Breast epithelium (tissue), 4 donors: ENCODE measurements at places on chromosomes 4 and X. TPM values are rescaled to one million over a fixed set of nuclear protein-coding genes. Genes with fewer than 3 reads are reported as not detected.

DNA sequence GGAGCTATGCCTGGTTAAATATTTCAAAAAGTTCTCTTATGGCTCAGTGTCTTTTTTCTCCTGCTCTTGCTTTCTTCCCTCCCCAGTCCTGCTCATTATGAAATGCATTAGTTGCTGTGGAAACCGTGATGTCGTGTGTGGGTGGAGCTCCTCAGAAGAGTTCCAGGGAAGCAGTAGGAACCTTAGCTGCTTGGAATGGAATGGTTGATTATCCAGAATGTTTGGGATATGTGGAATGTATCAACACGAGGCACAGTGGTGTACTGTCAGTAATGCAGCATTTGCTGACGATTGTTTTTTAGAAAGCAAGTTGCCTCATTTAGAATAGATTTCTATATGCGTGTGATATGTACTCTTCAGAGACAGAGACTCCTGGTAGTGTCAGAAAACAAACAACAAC is 333.2 kb downstream of the ARHGAP10 start:
- no peaks in the 10 kb centered on the region for H3K36me3 ChIP-seq
- H3K27ac ChIP-seq, result no peak overlapping the region
- no peak overlapping the region for H3K4me3 ChIP-seq
- no peak for DNase-seq
- no peaks in the 10 kb centered on the region for H3K4me1 ChIP-seq
- no peaks in the 10 kb centered on the region for H3K27me3 ChIP-seq

DNA sequence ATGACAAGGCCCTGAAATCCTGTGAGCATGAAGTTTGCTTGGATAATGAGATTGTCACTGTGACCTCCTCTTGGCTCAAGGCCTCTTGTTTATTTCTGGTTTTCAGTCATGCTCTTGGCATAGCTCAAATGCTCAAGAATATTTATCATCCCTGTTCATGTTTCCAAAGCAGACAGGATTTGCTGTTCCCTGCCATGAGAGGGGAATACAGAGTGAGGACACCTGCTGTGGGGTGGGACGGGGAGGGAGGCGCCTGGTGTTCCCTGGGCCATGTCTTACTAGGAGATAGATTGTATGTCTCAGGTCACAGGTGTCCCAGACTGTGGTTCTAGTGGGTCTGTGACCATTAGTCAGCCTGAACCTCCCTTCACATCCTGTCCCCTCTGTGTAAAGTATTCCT is 34.9 kb upstream of the SH3RF1 start:
- DNase-seq, result no peak
- H3K4me1 ChIP-seq, result no peaks in the 10 kb centered on the region
- H3K4me3 ChIP-seq, result no peak overlapping the region
- peak overlapping the region; percentile 71 for H3K27ac ChIP-seq

Gene ENPP6
- 0.16 TPM for total RNA-seq

Gene USP17L12
- total RNA-seq, result not detected

Gene TLR1
- total RNA-seq, result 39.7 TPM

DNA sequence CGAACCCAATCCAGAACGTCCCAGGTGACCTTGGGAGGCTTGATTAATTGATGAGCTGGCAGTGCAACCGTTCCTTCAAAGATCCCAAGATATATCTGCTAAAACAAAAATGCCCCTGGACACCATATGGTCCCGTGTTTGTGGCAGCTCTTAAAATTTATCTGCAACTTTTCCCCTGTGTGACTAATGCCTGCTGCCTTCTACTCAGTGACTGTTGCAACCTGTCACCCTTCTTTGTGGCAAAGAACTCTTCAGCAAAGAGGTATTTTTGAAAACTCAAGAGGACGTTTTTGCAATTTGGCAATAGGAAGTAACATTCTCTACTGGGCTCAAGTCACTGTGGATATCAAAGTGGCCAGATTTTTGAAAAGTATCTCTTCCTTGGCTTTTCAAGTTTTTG is 75.8 kb upstream of the SOD3 start:
- no peak for DNase-seq
- H3K27me3 ChIP-seq, result no peaks in the 10 kb centered on the region
- no peak overlapping the region for H3K27ac ChIP-seq
- no peak overlapping the region for H3K4me3 ChIP-seq

GRCh38 chr4:182179105-182179504 is 64.1 kb upstream of the TENM3 start:
- H3K4me3 ChIP-seq, result no peak overlapping the region
- no peak for DNase-seq
- no peak overlapping the region for H3K27ac ChIP-seq
- H3K4me1 ChIP-seq, result no peaks in the 10 kb centered on the region
- no peaks in the 10 kb centered on the region for H3K27me3 ChIP-seq

DNA sequence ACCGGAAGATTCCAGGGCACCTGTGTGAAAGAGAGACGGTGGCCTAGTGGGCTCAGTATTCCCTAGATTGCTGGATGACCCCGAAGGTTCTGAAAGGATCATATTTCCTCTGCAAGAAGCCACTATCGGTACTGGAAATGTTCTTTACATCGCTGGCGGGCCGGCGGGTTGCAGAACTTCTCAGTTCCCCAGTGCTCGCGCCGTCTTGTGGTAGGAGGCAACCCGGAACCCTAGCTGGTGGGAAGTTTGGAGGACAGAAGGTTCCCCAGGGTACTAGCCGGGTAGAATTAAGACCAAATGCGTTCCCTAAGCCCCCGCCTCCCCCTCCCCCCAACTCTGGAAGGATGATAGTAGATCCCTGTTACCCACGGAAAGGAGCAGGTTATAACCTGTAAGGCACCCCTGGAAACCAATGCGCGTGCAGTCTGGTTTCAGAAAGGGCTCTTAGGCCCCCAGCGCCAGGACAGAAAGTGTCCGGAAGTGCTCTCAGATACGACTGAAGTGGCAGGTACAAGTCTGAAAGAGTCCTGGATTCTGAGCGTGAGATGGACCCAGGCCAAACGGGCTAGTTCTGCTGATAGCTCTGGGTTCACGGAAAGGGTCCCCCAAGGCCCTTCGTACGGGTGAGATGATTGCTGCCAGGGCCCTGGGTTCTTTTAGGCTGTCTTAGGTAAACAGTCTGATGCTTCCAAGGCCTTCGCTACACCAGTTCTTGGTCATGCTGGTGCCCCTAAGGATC is 61.7 kb upstream of the DCAF8L1 start:
- H3K36me3 ChIP-seq, result no peaks in the 10 kb centered on the region
- no peak overlapping the region for H3K27ac ChIP-seq
- no peak overlapping the region for H3K4me3 ChIP-seq
- H3K4me1 ChIP-seq, result no peaks in the 10 kb centered on the region
- no peak for DNase-seq
- peaks cover 3% of the 10 kb centered on the region for H3K27me3 ChIP-seq

Gene IDS
- 61.8 TPM for total RNA-seq

DNA sequence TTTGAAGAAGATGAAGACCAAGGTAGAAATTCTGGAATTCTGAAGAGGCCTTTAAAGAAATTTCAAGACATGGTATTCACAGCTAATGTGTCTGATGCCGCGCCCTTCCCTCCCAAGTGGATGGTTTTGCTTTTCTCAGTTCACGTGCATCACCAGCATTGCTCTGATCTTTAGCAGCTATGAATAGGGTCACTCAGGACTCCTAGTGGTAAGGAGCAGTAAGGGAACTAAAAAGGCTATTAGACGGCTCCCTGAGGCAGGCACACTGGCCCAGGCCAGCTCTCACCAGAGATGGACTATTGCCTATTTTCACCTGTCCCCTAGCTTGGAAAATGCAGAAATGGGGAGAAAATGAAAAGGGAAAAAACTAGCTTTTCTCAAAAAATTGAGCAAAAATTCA is 447.5 kb upstream of the RASGEF1B start:
- no peaks in the 10 kb centered on the region for H3K27me3 ChIP-seq
- H3K4me3 ChIP-seq, result no peak overlapping the region
- H3K36me3 ChIP-seq, result no peaks in the 10 kb centered on the region

DNA sequence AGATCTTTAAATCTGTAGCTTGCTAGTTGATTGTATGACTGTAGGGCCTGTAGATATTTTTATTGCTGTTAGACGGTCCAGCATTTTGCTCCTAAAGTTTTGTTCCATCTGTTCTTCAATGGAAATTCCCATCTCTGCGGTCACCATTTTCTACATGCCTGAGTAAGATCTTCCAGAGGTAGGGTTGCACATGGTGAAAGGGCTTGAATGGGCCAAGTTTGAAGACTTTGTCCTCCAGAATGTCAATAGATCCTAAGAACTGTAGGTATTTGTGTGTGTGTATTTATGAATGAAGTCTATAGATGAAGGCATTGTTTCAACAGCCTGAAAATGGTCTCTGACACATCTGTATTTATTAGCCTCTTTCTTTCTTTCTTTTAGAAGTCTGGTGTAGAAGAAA is 22.3 kb upstream of the TAPT1 start:
- DNase-seq, result no peak
- H3K4me1 ChIP-seq, result no peaks in the 10 kb centered on the region
- H3K4me3 ChIP-seq, result no peak overlapping the region
- H3K27me3 ChIP-seq, result no peaks in the 10 kb centered on the region
- no peaks in the 10 kb centered on the region for H3K36me3 ChIP-seq

DNA sequence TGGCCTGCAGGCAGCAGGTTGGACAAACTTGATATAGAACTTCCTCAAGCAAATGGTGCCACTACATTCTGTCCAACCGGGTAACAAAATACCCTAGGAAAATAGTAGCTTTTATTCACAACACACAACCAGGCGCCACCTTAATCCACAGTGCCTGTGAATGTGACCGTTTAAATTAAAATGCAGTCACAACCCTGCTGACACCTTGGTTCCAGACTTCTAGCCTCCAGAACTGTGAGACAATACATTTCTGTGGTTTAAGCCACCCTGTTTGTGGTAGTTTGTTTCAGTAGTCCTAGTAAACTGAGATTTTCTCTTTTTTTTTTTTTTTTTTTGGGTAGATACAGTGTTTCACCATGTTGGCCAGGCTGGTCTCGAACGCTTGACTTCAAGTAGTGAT is 575.8 kb downstream of the PACRGL start:
- H3K4me1 ChIP-seq, result no peaks in the 10 kb centered on the region
- no peak for DNase-seq
- H3K27ac ChIP-seq, result no peak overlapping the region
- no peaks in the 10 kb centered on the region for H3K36me3 ChIP-seq
- H3K27me3 ChIP-seq, result no peaks in the 10 kb centered on the region
- H3K4me3 ChIP-seq, result no peak overlapping the region

Gene ZNF732
- 0.16 TPM for total RNA-seq

DNA sequence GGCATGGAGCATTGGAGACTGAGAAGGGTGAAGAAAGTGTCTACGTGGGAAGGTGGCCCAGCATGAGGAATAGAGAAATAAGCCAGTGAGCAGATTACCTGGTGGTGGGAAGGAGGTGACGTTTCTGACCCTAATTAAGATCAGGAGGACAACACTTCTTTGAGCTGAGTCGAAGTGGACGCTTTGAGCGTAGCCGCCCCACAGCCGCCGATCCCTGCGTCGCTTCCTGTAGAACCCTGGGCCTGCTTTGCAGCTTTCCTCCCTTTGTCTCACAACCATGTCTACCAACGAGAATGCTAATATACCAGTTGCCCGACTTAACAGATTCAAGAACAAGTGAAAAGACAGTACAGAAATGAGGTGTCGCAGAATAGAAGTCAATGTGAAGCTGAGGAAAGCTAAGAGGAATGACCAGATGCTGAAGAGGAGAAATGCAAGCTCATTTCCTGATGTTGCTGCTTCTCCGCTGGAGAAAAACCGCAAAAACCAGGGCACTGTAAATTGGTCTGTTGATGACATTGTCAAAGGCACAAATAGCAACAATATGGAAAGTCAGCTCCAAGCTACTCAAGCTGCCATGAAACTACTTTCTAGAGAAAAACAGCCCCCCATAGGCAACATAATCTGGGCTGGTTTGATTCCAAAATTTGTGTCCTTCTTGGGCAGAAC is 6.4 kb upstream of the ANTXR2 start:
- H3K27ac ChIP-seq, result no peak overlapping the region
- DNase-seq, result no peak
- H3K4me3 ChIP-seq, result no peak overlapping the region
- no peaks in the 10 kb centered on the region for H3K4me1 ChIP-seq
- H3K27me3 ChIP-seq, result no peaks in the 10 kb centered on the region
- no peaks in the 10 kb centered on the region for H3K36me3 ChIP-seq
